Neural crest cell (in vitro differentiated cells): ENCODE measurements at places on chromosomes 2 and 18. TPM values are rescaled to one million over a fixed set of nuclear protein-coding genes. Genes with fewer than 3 reads are reported as not detected.

The FBXO15 gene
- total RNA-seq: 1.7 and 2.7 TPM in 2 replicates

The MALL gene
- total RNA-seq: 0.79 and 1.1 TPM in 2 replicates

The LYG2 gene
- not detected in 2 replicates for total RNA-seq

The CPLX4 gene
- not detected in 2 replicates for total RNA-seq

The RNF152 gene
- 7.5 and 8.4 TPM in 2 replicates for total RNA-seq

The DSG1 gene
- not detected in 2 replicates for total RNA-seq
